Midbrain (tissue), 1 donor: ENCODE measurements at places on chromosomes 2 and 18.

DNA sequence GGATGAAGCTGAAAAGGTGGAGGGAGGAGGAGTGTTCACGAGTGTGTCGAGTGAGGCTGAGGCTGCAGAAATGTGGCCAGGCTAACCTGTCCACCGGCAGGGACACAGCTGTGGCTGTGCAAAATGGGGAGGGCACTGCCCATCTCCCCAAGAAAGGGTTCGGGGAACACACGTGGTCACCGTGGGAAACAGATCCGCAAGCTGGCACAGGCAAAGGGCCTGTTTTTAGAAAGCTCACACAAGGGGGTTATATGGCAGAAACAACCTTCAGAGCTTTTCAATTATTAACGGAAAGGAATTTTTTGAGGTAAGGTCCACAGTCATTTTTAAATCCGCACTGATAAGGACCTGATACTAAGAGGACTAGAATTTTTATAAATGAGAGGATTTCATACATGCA is 35.7 kb downstream of the SH3YL1 start:
- no peak for DNase-seq

GRCh38 chr2:198371329-198371728 is 566.9 kb downstream of the PLCL1 start:
- no peak for DNase-seq

- no peak for DNase-seq
Measured at GRCh38 chr2:156099382-156099781, 233.1 kb downstream of the NR4A2 start.

DNA sequence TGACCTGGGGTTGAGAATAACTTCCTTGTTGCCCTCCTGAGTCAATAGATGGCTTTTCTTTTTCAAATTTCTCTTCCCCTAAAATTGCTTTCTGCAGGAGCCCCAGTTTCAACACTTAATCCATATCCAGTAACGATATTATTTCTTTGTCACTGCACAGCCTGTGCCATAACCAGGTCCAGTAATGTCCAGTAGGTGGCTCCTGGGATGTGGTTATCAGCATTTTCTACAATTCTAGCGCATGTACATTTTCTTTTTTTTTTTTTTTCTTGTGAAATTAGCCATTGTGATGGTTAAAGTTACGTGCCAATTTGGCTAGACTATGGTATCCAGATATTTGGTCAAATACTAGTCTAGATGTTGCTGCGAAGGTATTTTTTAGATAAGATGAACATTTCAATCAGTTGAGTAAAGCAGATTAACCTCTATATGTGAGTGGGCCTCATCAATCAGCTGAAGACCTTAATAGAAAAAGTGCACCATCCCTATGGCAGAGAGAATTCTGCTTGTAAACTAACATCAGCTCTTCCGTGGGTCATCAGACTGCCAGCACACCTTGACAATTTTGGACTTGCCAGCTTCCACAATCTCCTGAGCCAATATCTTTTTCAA is 72.9 kb upstream of the SCG2 start:
- peak; percentile 11 for DNase-seq

- DNase-seq: no peak
Measured at GRCh38 chr18:8942021-8942908, 160.2 kb upstream of the NDUFV2 start.

DNA sequence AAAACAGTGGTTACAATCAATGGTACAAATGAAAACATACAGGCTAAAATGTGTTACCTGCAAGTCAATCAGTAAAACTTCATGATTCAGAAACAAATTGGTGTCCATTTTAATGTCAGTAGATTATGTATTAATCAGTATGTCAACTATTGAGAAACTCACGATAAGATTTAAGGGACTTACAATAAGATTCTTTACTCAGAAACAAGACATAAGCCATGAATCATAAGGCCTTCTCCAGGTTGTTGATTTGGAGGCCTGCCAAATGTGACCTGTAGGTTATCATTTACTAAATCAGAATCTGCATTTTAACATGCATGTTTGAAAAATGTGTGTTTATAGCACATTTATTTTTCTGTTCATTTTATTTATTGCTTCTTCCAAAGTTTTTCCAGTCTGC is 623.1 kb downstream of the CCDC85A start:
- DNase-seq: no peak

- DNase-seq: no peak
Measured at GRCh38 chr2:221612161-221612560, 40.1 kb upstream of the EPHA4 start.
